ENCODE measurements at places on chromosomes 12 and 14.
A peak's percentile ranks its signal among the peaks of the same experiment; 100 is the strongest.

GRCh38 chr14:31487886-31488285 is at the start of gene GPR33:
GPR33 (minus strand) TSS chr14:31488039; CDS start chr14:31483965, 4,074 bp downstream.
- H3K27ac ChIP-seq: peak within 1 kb of the TSS; percentile 78
- no peak within 1 kb of the TSS for H3K4me3 ChIP-seq
- DNase-seq: peak; percentile 80

DNA sequence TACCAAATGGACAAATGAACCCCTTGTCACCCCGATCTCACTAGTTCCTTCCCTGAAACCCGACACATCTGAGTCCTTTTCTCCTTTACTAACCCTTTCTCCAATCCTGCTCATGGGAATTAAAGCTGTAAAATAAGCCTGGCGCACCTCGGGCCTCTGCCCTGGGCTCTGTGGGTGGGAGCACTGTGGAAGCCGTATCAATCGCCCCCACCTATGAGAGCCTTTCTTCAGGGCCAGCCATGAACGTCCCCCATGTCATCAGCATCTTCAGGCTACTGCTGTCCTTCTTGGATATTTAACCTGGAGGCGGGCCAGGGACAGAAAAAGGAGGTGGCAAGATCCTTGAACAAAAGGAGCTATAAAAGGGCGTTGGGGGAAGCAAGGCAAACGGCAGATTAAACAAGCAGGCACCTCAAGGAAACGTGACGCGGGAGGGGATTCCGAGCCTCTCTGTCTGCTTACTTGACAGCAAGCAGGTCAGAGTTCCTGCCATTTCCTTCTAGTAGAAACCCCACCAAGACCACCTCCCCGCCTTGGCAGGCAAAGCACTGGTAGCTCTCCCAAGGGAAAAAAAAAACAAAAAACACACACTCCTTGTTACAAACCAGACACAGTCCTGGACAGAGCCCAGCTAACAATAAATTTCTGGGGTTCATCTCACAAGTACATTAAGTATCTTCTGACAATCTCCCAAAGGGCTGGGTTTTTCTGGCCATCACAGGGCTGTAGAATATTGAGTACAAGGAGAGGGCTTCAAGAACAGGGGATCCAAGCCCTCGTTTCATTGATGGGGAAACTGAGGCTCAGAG is 62.9 kb downstream of the DPF3 start:
- peaks cover 8% of the 10 kb centered on the region for H3K27me3 ChIP-seq
- H3K4me1 ChIP-seq: no peaks in the 10 kb centered on the region
- no peak overlapping the region for H3K4me3 ChIP-seq
- H3K27ac ChIP-seq: no peak overlapping the region
- H3K36me3 ChIP-seq: no peaks in the 10 kb centered on the region
- DNase-seq: no peak

DNA sequence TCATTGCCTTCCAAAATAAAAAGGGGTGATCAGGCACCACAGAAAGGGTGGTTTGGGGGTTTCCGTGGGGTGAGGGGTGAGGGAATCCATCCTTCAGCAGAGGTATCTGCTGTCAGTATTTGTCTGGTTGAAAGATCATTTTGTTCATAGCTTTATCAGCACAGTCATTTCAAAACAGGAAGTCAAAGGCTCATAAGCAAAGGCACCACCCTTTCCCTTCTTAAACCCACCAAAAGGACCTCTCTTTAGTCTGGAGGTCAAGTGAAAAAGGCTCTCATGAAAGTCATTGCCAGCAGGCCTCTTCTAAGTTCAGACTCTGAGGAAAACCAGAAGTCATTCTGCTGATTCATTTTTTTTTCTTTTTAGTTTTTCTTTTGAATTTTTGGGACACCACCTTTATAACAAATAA is 6.2 kb downstream of the CHST11 start:
- peak; percentile 71 for DNase-seq
- H3K4me1 ChIP-seq: peaks cover 79% of the 10 kb centered on the region
- H3K27me3 ChIP-seq: no peaks in the 10 kb centered on the region
- H3K36me3 ChIP-seq: no peaks in the 10 kb centered on the region
- H3K27ac ChIP-seq: peak overlapping the region; percentile 54
- peak overlapping the region; percentile 64 for H3K4me3 ChIP-seq

- no peak for DNase-seq
- H3K4me1 ChIP-seq: no peaks in the 10 kb centered on the region
- no peaks in the 10 kb centered on the region for H3K27me3 ChIP-seq
- no peak overlapping the region for H3K27ac ChIP-seq
These were observed 368.3 kb downstream of the ADGRD1 start for GRCh38 chr12:131321988-131322387.

- H3K4me3 ChIP-seq: no peak overlapping the region
- no peaks in the 10 kb centered on the region for H3K4me1 ChIP-seq
- H3K36me3 ChIP-seq: no peaks in the 10 kb centered on the region
- H3K27ac ChIP-seq: no peak overlapping the region
- no peak for DNase-seq
These were observed 46.6 kb downstream of the TSPAN11 start for GRCh38 chr12:30973175-30973574.

DNA sequence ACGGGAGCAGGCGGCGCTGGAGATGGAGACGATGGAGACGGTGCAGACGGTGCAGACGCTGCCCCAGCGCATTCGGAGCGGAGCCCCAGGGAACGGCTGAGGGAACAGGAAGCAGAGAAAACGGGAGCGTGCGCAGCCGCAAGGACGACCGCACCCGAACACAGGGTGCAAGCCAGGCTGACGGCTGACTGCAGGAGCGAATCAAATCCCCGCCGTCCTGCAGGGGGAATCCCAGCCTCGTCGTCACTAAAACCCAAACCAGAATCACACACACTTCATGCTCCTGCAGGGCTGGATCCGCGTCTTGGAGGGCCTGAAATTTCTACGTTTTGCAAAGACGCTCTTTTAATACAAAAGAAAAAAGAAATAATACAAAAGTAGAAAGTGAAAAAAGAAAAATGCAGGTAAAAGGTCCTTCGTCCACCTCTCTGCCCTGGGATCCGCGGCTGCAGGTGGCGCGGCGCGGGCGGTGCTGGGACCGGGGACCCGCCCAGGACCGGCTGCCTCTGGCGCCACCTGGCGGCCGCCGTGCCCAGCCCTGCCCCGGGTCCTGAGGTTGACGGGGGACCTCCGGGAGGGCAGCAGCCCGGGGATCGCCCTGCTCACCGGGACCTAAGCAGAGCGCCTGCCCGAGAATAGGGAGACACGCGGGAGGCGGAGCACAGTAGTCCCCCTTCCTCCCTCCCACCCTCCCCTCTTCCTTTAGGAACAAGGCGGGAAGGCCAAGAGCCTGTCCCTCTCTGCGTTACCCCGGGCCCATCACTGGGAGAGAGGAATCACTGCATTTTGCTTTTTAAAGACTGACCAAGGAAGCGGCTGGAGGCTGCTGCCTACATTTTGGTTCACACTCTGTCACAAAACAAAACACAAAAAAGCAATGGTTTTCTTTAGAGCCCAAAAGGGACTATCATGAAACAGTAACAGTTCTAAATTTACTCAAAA is 20.1 kb downstream of the STX2 start:
- peaks cover 10% of the 10 kb centered on the region for H3K4me1 ChIP-seq
- peak overlapping the region; percentile 50 for H3K27ac ChIP-seq
- no peaks in the 10 kb centered on the region for H3K27me3 ChIP-seq
- peaks cover 8% of the 10 kb centered on the region for H3K36me3 ChIP-seq
- peak overlapping the region; percentile 93 for H3K4me3 ChIP-seq

GRCh38 chr14:64928239-64929013 is 14.1 kb downstream of the GPX2 start:
- no peak overlapping the region for H3K27ac ChIP-seq
- H3K36me3 ChIP-seq: peaks cover 98% of the 10 kb centered on the region
- no peak overlapping the region for H3K4me3 ChIP-seq
- no peaks in the 10 kb centered on the region for H3K27me3 ChIP-seq
- no peak for DNase-seq
- no peaks in the 10 kb centered on the region for H3K4me1 ChIP-seq

GRCh38 chr12:17381211-17381610 is 708.8 kb downstream of the RERGL start:
- no peaks in the 10 kb centered on the region for H3K36me3 ChIP-seq
- H3K27me3 ChIP-seq: no peaks in the 10 kb centered on the region
- no peak for DNase-seq
- H3K4me1 ChIP-seq: no peaks in the 10 kb centered on the region

GRCh38 chr12:32336261-32336660 is 63.1 kb upstream of the FGD4 start:
- no peaks in the 10 kb centered on the region for H3K36me3 ChIP-seq
- no peak overlapping the region for H3K4me3 ChIP-seq
- no peak for DNase-seq
- no peak overlapping the region for H3K27ac ChIP-seq
- H3K4me1 ChIP-seq: no peaks in the 10 kb centered on the region

DNA sequence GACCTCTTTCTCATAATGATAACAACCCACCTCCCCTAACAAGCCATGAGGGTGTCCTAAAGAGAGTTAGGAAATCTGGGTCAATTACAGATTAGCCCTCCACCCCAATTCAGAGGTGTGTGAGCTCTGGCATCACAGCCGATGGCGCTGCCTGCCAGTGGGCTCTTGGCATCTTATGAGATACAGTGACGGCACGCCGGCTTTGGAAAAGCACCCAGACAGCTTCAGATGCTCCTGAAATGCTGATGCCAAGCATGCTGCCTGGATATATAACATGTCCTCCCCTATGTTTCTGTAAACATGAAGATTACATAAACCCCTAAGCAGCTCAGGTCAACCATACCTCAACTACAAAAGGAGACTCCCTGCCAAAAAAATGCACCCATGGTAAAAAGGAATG is 152.6 kb downstream of the TTC7B start:
- no peak overlapping the region for H3K4me3 ChIP-seq
- peaks cover 67% of the 10 kb centered on the region for H3K4me1 ChIP-seq
- H3K27ac ChIP-seq: no peak overlapping the region
- no peak for DNase-seq

GRCh38 chr12:121085506-121086353 is 46.7 kb upstream of the OASL start:
- no peaks in the 10 kb centered on the region for H3K27me3 ChIP-seq
- H3K36me3 ChIP-seq: no peaks in the 10 kb centered on the region
- peaks cover 18% of the 10 kb centered on the region for H3K4me1 ChIP-seq
- no peak overlapping the region for H3K27ac ChIP-seq

DNA sequence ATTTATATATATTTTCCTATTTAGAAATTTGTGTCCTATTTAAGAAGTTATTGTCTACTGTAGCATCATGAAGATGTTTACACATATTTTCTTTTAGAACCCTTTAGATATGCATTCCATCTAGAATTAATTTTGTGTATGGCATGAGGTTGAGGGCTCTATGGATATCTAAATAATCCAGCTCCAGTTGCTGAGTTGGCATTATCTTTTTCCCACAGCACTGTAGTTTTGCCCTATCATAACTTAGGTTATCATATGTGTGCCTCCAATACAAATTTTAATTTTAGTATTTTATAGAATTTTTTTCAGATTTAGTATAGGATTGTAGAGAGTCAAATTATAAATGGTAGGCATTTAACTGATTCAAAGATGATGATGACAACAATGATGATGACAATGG is 159.3 kb downstream of the NPAS3 start:
- no peak for DNase-seq
- no peaks in the 10 kb centered on the region for H3K36me3 ChIP-seq
- no peak overlapping the region for H3K27ac ChIP-seq
- H3K4me1 ChIP-seq: no peaks in the 10 kb centered on the region
- no peaks in the 10 kb centered on the region for H3K27me3 ChIP-seq

DNA sequence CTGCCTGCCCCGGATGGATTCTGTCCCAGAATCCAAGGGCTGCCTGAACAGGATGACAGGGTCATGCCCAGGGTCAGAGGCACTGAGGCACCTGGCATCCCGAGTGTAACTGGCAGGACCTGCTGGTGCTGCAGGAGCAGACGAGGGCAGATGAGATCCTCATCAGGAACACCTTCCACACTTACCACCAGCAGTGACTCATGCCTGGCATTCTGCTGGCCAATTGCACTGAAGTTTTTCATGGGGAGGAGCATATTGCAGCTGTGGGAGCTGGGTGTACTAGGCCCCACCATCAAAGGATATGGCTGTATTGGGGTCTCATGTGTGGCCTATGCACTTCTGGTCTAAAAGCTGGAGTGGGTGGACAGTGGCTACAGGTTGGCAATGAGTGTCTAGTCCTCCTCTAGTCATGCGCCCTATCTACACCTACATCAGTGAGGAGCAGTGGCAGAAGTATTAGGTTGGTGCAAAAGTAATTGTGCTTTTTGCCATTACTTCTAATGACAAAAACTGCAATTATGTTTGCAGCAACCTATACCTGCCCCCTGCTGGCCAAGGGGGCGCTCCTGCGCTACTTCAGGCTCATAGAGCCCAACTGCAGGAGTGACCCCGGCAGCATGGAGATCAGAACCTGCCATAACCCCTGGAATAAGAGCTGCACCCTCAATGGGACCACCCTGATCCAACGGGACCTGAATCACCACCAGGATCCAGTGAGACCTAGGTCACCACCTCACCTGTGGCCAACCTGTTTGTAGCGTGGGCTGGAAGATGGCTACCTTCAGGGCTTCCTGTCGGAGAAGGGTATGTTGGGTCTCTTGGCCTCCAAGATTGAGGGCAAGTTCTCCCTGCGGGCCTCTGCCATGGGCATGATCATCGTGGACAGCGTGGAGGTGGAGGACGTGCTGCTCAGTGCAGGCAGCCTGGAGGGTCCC is 8.0 kb upstream of the C12orf42 start:
- H3K4me3 ChIP-seq: no peak overlapping the region
- H3K4me1 ChIP-seq: no peaks in the 10 kb centered on the region
- H3K36me3 ChIP-seq: no peaks in the 10 kb centered on the region

DNA sequence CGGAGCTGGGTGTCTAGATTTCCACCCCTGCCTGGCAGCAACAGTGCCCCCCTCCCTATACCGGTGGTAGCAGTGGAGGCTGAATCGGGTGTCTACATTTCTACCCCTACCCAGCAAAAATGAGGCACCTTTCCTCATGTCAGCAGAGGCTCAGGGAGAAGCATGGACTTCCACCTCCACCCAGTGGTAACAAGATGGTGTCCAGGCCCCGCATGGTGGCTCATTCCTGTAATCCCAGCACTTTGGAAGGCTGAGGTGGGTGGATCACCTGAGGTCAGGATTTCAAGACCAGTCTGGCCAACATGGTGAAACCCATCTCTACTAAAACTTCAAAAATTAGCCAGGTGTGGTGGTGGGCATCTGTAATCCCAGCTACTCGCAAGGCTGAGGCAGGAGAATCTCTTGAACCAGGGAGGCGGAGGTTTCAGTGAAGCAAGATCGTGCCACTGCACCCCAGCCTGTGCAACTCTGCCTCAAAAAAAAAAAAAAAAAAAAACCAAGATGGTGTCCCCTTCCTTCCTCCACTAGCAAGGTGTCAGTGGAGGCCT is 35.5 kb upstream of the OR5AU1 start:
- no peaks in the 10 kb centered on the region for H3K36me3 ChIP-seq
- no peak for DNase-seq
- H3K4me1 ChIP-seq: peaks cover 13% of the 10 kb centered on the region
- no peak overlapping the region for H3K27ac ChIP-seq

DNA sequence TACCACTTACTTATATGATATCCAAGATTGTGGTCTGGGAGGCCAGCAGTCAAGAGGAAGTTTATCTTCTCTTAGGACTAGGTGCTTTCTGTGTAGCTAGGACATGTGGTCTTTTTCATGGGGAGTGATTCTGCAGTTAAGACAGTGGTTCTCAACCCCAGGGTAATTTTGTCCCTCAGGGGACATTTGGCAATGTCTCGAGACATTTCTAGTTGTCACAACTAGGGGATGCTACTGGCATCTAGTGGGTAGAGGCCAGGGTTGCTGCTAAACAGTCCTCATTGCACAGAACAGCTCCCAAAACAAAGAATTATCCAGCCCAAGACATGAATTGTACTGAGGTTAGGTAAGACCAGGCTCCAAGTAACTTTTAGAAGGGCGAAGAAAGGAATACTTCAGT is 20.0 kb downstream of the AMDHD1 start:
- no peak for DNase-seq
- peaks cover 6% of the 10 kb centered on the region for H3K4me1 ChIP-seq
- no peak overlapping the region for H3K27ac ChIP-seq
- no peak overlapping the region for H3K4me3 ChIP-seq
- H3K36me3 ChIP-seq: no peaks in the 10 kb centered on the region
- H3K27me3 ChIP-seq: no peaks in the 10 kb centered on the region

- no peaks in the 10 kb centered on the region for H3K4me1 ChIP-seq
- H3K4me3 ChIP-seq: no peak overlapping the region
- no peak for DNase-seq
These were observed 21.2 kb upstream of the DLGAP5 start for GRCh38 chr14:55212634-55213033.

All from CD14-positive monocyte (primary cell).